ENCODE measurements at places on chromosomes 13 and 19. TPM values are rescaled to one million over a fixed set of nuclear protein-coding genes. Genes with fewer than 3 reads are reported as not detected.

- no peak for DNase-seq
Observed at GRCh38 chr13:78875792-78876580, 217.0 kb upstream of the OBI1 start.

GRCh38 chr19:16506961-16507360 is 10.8 kb downstream of the C19orf44 start:
- DNase-seq: no peak

- no peak for DNase-seq
Observed at GRCh38 chr19:19004144-19004543, 29.2 kb downstream of the SUGP2 start.

DNA sequence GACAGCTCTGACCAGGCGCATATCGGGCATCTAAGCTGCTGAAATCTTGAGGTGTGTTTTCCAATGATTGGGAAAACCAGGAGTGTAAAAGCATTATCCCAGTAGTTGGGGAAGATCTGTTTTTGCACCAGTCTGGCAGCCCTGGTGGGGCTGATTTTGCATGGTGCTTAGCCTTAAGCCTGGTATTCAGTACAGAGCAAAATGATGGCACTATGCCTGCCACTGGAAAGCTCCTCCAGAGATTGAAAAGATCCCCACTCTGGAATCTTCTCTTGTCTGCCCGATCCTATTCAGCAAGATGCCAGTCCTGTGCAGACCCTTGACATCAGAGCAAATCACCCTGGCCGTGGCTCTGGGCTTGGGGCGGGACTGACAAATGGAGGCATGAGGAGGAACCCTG is 44.7 kb upstream of the SIAH3 start:
- DNase-seq: no peak

DNA sequence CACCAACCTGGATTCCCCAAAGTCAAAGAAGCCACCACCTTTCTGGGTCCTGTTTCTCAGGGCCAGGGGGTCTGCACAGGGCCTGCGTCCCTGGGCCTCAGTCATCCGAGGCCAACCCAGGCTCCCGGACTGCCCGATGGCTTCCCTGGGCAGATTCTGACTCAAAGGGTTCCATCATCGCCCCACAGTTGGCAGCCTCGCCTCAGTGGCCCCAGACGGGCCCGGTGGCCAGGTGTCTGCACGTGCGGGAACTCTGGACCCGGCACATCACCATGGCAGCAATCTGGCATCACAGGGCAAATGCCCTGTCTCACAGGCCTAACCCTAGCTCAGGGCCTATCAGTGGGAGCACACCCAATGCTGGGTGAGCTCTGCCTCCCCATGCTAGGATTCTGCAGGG is 2.9 kb downstream of the IGFL1 start:
- DNase-seq: no peak

DNA sequence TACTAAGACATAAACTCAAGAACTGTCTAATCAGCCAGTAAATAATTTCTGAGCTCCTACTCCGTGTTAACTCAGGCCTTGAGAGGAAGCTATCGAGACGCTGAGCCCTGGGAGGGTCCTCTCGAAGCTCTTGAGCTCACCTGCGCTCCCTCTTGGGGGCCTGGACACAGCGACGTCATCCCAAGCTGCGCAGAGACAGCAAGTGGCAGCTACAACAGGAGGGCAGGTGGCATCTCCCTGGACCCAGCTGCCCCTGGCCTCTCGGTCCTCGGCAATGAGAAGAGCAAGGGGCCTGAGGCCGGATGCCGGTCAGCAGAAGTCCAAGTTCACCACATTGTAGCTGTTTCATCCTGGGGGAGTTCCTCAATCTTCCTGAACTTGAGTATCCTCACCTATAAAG is 30.5 kb upstream of the TUBGCP3 start:
- no peak for DNase-seq

GRCh38 chr13:23059173-23059572 is 121.6 kb upstream of the SGCG start:
- DNase-seq: no peak

GRCh38 chr19:34191355-34191962 is 19.2 kb downstream of the LSM14A start:
- DNase-seq: no peak

DNA sequence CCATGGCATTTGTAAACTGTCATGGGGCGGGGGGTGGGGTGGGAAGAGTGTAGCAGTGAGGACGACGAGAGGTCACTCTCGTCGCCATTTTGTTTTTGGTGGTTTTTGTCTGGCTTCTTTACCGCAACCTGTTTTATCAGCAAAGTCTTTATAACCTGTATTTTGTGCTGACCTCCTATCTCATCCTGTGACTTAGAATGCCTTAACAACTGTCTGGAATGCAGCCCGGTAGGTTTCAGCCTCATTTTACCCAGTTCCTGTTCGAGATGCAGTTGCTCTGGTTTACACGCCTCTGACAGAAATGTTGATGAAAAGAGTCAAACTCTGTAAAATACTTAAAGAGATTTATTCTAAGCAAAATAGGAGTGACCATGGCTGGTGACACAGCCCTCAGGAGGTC is 852.0 kb downstream of the DACH1 start:
- DNase-seq: no peak

GRCh38 chr19:13574933-13575332 is 68.7 kb upstream of the CACNA1A start:
- DNase-seq: no peak

DNA sequence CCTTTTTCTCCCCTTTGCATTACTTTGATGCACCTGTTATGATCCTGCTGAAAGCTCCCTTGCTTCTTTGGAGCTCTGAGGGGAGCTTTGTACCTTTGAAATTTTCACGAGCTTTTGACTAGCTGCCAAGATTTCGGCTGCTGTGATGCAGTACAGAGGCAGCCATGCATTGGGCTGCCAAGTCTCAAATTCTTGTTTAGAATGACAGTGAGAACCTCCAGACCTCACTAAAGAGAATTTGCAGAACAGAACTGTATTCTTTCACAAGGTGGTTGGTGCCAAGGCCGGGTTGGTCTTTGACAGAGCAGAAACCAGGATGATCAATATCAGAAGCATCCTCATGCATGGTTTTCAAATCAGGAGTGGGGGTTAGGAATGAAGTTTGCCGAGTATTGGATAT is 414.8 kb downstream of the GPC5 start:
- no peak for DNase-seq

SLC6A16 gene
- total RNA-seq: 0.17 TPM

ZNF419 gene
- total RNA-seq: 11.4 TPM

PLPPR3 gene
- total RNA-seq: 2.9 TPM

ZNF540 gene
- total RNA-seq: 1.7 TPM

DHPS gene
- total RNA-seq: 109 TPM

CNN2 gene
- total RNA-seq: 314 TPM

KIR3DL3 gene
- not detected for total RNA-seq

KIRREL2 gene
- 1.0 TPM for total RNA-seq
